ENCODE measurements at places on chromosomes 1 and 21. TPM values are rescaled to one million over a fixed set of nuclear protein-coding genes. Genes with fewer than 3 reads are reported as not detected.
A peak's percentile ranks its signal among the peaks of the same experiment; 100 is the strongest.

DNA sequence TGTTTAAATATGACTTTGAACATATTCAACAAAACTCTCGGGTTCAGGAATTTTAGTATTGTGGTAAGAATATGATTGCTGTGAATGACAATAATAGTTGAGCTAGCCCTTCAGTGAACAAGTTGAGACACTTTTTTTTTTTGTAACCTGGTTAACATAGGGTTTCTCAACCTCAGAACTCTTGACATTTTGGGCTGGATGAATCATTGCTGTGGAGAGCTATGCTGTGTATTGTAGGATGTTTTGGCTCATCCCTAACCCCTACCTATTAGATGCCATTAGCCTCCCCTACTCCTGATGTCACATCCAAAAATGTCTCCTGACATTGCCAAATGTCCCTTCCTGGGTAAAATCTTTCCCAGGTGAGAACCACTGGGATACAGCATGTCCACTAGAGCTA is 113.7 kb downstream of the RUNX1 start:
- no peaks in the 10 kb centered on the region for H3K27me3 ChIP-seq
- no peaks in the 10 kb centered on the region for H3K36me3 ChIP-seq
- peaks cover 25% of the 10 kb centered on the region for H3K4me1 ChIP-seq
- H3K4me3 ChIP-seq, result no peak overlapping the region
- no peak overlapping the region for H3K27ac ChIP-seq
- no peak for DNase-seq

- no peaks in the 10 kb centered on the region for H3K27me3 ChIP-seq
- H3K4me3 ChIP-seq, result no peak overlapping the region
- peaks cover 2% of the 10 kb centered on the region for H3K4me1 ChIP-seq
These were observed 743.1 kb upstream of the B3GALT2 start for GRCh38 chr1:193929374-193930033.

- no peak overlapping the region for H3K27ac ChIP-seq
- H3K27me3 ChIP-seq, result no peaks in the 10 kb centered on the region
- no peak overlapping the region for H3K4me3 ChIP-seq
- no peaks in the 10 kb centered on the region for H3K4me1 ChIP-seq
These were observed 48.5 kb upstream of the B3GALT5 start for GRCh38 chr21:39564200-39564599.

Gene WNT9A
- total RNA-seq, result 4.9 TPM

- H3K36me3 ChIP-seq, result no peaks in the 10 kb centered on the region
- H3K27ac ChIP-seq, result peak overlapping the region; percentile 33
- H3K4me1 ChIP-seq, result peaks cover 12% of the 10 kb centered on the region
- peaks cover 65% of the 10 kb centered on the region for H3K27me3 ChIP-seq
These were observed 19.7 kb upstream of the LMX1A start for GRCh38 chr1:165376041-165376810.

DNA sequence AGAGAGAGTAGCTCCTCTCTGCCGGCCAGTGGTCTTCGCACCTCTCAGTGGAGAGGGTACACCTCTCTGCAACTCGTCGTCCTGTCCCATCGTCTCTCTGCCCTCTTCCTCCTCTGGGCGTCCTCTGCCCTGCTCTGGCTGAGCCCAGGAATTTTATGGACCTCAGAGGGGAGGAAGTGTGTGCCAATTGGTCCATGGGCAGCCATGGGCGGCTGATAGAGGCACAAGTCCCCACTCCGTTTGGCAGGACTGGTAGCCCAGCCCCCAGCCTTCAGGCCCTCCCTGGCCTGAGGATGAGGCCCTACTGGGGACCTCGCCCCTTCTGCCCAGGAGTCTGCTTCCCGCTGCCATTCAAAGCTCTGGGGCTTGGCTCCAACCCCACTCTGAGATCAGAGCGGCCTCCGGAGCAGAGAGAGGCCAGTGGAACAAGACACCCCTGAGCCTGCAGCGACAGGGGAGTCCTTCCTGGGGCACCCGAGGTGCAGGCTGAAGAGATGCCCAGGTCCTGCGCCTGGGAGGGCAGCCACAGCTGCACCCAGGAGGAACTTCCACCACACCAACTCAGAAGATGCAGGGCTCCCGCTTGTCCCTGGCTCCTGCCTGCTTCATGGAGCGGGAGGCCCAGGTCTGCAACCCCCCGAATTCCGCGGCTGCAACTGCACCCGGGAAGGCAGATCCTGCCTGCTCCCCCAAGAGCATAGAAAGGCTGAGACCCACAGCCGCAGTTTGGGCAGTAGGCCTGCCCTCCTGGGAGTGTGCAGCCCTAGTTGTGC is 659.9 kb downstream of the KCNT2 start:
- peaks cover 10% of the 10 kb centered on the region for H3K4me1 ChIP-seq
- no peaks in the 10 kb centered on the region for H3K36me3 ChIP-seq
- H3K27ac ChIP-seq, result no peak overlapping the region
- no peaks in the 10 kb centered on the region for H3K27me3 ChIP-seq
- no peak for DNase-seq
- no peak overlapping the region for H3K4me3 ChIP-seq

DNA sequence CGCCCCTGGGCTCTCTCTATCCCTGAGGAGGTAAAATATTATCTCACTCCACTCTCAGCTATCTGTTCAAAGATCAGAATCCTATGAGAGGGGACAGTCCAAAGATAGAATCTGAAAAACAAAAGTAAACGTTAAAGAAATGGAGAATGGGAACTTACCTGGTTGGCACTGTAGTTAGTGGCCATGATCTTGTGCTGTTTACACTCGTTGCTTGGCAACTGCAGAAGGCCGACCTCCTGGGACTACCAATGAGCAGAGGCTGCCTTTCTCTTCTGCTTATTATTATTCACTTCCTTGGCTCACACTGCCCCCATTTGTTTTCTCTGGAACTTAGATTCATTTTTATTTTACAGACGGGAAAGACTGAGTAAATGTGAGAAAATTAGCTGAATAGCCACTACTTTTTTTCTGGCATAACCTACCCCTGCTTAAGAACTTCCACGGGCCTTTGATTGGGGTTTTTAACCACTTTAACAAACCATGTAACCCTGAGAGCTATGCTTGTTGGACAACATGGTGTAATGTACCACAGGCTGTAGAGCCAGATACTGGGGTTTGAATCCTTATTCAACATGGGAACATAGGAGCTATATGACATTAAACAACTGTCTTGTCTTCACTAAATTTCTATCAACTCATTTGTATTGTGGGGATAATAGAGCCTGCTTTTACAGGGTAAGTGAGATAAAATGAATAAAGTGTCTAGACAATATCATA is at the start of gene CFAP126:
CFAP126 (minus strand) TSS at position 193 of the 717 bp plus-strand sequence; CDS start at position 185, 8 bp downstream.
- peaks cover 20% of the 10 kb centered on the region for H3K36me3 ChIP-seq
- H3K27me3 ChIP-seq, result no peaks in the 10 kb centered on the region
- peak within 1 kb of the TSS; percentile 72 for H3K27ac ChIP-seq
- no peak within 1 kb of the TSS for H3K4me3 ChIP-seq
- peaks cover 6% of the 10 kb centered on the region for H3K4me1 ChIP-seq

DNA sequence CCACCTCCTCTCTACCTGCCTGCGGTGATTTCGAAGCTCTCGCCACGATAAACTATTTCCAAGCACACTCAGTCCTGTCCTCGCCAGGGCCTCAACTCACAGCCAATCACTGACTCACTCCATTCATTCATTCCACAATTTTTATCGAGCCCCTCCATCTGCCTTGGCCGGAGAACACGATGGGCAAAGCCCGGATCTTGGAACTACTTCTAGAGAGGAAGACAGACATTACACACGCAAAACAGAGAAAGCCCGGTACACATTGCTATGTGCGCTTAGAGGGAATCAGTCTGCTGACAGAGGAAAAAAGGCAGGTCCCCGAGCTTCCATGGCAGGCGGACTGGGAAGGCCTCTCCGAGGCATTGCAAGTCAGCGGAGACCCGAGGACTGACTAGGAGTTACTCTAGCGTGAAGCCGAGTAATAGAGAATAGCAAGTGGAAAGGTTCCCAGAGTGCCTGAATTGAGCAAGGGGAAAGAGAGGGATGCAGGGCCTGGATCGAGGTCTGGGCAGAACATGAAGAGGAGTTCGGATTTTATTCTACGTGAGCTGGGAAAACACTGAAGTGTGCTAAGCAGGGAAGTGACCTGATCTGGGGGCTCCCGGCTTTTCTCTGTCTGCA is 54.2 kb upstream of the DNAJC6 start:
- peak overlapping the region; percentile 95 for H3K4me3 ChIP-seq
- H3K4me1 ChIP-seq, result peaks cover 72% of the 10 kb centered on the region
- H3K36me3 ChIP-seq, result no peaks in the 10 kb centered on the region

Gene LCK
- not detected for total RNA-seq

GRCh38 chr1:21687081-21687529 is 17.9 kb upstream of the RAP1GAP start:
- H3K27ac ChIP-seq, result no peak overlapping the region
- no peaks in the 10 kb centered on the region for H3K4me1 ChIP-seq
- no peaks in the 10 kb centered on the region for H3K27me3 ChIP-seq
- H3K4me3 ChIP-seq, result no peak overlapping the region
- peaks cover 65% of the 10 kb centered on the region for H3K36me3 ChIP-seq

Measured in osteocyte (in vitro differentiated cells).